Muscle of back (tissue), 13 donors: ENCODE measurements at places on chromosomes 4 and X.

- DNase-seq = no peak
Observed at GRCh38 chrX:35098419-35098818, 155.8 kb downstream of the FAM47B start.

- DNase-seq = peak; percentile 38
Observed at GRCh38 chr4:86118711-86119110, 241.1 kb downstream of the MAPK10 start.

DNA sequence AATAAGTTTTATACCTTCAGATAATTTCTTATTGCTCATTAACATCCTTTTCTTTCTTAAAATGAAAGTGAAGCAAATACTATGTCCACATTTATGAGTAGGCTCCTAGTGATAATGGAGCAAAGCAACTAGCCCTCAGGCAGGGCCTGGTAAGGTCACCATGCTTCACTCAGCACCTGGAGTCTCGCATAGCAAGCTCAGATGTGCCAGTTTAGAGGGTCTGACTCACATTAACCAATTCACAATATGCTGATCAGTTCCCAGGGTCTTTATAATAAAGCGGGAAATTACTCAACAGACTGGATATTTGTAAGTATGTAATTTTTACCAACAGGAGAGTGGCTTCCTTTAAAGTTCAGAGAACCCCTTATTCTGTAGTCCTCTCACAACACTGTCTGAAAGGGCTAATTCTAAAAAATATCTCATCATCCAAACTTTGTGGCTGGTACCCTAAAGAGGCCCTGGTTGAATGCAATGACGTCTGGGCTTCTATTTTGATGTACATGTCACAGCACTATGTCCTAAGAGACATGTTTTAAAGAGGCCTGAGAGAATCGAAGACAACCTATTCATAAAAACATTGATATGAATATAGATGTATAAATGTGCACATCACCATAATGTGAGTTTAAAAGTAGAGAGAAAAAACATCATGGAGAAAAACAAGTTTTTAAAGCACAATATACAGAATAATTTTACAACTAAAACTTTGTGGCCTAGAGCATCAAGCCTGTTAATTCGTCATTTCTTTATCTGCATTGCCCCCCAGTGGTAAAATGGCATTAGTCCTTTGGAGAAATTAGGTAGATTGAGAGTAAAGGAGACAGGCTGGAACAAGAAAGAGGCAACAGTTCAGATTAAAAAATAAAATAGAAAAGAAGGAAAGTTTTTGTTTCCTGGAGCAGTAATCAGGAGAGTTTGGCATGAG is 44.3 kb downstream of the IL21 start:
- DNase-seq = peak; percentile 60

- DNase-seq = no peak
Observed at GRCh38 chrX:8591501-8591900, 126.9 kb downstream of the VCX3B start.

DNA sequence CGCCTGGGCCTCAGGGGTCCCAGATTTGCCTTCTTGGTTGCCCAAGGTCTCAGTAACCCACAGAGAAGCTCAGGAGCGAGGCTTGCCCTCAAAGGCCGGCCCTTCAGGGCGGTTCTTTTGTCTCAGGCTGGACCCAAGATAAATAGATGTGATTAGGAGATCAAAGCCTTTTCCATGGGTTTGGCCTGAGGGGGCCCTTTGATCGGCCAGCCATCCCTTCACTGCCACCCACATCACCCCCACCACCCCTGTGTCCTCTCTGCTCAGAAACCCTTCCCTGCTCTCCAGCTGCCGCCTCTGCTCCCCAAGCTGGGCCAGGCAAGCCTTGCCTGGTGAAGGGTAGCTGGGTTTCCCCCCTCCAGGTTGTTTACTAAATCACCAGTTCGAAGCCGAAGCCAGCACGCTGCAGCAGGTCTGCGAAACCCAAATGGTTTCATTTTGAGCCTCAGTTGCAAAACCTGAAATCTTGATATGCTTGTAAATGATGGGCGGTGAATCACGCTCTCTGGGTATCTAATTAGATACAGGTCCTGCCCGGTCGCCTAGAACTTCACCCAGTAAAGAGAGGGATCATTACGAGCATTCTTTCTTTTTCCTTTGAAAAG is 202.6 kb upstream of the BCOR start:
- DNase-seq = no peak
